ENCODE measurements at places on chromosomes 12 and 14.

DNA sequence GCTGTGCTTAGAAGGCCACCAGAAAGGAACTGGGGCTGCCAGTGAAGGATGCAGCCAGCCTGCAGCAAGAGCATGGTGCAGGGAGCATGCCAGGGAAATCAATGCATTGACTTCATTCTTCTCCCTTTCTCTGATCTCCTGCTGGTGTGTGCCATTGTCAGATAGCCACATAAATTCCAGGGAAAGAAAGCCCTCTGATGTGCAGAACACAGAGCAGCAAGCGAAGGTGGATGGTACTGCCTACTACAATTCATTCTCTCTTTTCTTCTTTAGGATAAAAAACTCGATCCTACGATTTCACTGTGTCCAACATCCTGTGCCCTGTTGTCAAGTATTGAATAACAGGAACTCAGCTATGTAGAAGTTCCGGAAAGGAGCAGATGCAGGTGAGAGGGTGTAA is 446.7 kb upstream of the TMEM132C start:
- DNase-seq = no peak

- DNase-seq = peak; percentile 65
Measured at GRCh38 chr12:9049520-9050133, 60.3 kb downstream of the KLRG1 start.

DNA sequence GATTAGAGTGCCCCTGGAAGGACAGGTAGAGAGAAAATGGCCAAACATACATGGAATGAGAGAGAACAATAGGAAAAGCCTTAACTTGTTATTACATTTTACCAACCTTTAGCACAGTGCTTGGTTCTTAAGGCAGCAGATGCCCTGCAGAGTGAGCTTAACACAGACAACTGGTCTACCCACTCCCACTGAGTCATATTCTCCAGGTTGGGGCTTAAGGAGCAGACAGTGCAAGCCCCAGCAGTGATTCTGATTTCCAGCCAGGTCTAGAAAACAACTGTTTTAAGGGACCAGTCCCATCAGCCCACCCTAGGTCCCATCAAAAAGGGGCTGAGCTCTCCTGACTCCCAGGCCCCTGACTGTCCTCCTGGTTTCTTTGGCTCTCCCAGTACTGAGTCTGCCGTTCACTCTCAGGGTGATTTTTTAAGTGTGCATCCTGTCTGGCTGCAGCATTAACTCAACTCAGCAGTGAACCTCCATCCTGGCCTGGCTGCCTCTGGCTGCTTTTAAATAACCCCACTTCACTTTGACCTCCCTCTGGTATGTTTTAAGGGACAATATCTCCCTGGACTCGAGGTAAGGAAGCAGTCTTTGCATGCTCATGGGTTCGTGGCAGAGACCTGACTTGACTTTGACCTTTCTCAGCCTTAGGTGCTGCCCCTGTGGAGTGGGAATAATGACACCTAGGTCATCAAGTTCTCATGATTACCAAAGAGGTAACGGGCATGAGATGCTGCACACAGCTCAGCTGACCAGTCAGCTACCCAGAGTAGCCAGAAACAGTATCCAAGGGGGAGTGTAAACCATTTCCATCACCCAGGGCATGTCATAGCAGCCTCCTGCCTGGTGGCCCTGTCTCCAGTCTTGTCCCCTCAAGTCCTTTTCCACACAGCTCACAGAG is 210.7 kb upstream of the PWP1 start:
- no peak for DNase-seq

DNA sequence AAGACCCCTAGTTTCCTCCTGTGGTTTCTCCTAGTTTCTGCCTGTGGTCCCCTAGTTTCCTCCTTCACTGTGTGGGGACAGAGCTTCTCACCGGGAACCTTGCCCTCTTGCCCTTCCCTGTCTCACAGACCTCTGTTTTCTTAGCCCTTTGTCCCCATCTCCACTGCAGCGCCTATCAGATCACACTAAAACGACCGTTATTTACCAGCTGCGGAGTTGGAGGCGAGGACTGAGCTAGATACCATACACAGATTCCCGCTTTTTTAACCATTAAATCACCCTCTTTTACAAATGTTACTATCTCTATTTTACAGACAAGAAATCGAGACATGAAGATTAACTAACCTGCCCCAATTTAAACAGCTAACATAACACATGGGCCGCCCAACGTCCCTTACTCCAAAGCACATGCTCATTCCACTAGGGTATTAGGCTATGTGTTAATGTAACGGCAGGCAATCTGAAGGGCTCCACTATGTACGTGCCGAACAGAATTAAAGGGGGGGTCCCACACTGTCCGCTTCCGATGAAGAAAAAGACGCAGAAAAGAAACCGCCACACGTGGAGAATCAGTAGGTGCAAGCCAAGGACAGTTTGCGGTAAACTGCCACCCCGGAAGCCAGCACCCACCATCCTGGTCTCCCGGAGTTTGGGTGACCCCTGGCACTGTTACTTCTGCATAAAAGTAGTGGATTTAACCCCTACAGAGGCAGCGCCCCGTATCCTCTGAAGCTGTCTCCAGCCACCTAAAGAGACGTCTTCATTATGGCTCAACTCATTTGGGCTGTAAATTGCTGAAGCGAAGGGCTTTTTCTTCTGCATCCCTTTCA is 1.9 kb upstream of the FKBP4 start:
- DNase-seq = no peak

DNA sequence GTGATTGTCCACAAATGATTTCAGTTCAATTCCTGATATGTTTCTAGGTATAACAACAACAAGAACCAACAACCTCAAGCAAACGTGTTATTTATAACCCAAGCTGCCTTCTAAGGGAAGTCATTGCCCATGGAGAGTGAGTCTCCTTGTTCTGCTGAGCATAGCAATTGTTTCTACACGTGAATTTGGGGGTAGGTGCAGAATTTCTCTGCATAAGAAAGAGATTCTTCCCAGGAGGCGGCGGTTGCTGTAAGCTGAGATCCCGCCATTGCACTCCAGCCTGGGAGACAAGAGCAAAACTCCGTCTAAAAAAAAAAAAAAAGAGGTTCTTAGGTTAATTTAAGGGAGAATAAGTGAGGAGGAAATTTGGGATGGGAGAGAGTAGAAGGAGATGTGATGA is 226.5 kb upstream of the PELI2 start:
- no peak for DNase-seq

DNA sequence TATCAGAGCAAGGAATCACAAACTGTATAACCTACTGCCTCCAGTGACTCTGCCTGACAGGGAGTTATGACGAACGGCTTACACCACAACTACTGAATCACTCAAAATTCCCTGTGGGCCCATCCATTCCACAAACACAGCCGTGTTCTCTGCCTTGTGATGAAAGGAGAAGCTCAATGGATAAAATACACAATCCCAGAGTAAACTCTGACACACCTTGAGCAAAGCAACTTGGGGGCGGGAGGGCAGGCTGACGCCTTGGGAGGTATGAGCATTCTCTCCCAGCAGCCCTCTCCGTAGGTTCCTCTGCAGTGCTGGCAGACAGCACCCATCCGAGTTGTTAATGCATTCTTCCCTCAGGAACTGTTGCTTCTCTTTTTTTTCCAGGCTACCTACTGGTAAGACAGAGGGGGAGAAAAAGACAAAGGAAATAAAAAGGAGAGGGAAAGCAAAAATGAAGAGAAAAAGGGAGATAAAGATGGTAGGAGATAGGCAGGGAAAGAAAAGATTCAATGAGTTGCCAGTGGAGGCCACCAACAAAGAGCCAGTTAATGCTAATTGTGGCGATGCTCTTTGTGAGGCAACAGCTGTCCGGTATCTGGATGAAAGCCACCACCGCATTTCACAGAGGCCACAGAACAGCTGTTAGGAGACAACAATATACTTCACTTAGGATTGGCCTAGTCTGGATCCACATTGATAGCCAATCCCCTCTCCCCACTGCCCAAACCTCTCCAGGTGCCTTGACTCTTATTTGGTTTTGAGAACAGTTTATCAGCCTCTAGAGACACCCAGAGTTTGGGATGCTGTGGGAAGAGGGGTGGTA is 4.7 kb upstream of the DIO2 start:
- no peak for DNase-seq

DNA sequence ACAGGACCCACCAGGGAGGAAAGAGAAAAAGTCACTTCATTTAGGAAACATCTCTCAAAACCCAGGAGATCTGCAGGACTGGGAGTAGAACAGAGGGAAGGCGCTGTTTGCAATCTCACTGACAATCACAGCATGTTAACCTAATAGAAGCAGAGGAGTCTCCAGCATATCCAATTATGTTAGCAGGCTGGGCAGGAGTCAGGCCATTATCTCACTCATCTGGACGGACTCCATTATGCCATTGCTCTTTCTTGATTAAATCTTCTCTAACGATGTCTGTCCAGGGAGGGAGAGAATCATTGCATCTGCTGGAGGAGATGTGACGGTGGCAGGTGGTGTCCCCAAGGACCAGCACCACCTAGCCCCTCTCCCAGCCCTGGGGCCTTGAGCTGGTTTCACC is 203.8 kb upstream of the SFSWAP start:
- no peak for DNase-seq

GRCh38 chr12:74725154-74725553 is 187.5 kb downstream of the ATXN7L3B start:
- no peak for DNase-seq

GRCh38 chr12:58206876-58207275 is 265.5 kb downstream of the ATP23 start:
- no peak for DNase-seq

DNA sequence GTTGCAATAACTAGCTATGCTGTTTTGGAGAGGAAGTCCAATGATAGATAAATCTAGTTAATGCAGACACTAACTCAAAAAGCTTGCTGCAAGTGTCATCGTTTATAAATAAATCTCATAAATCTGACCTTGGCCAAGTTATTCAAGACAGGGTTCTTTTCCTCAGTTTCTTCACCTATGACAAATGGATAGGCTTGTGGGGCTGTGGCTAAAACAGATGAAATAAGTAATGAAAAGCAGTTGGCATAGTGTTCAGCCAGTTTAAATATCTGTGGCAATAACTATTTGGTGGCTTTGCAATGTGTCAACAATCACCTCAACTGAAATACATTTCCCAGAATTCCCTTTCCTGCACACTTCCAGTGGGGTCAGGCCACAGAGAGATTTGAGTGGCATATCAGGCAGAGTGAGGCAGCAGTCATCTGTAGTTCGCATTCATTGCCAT is 169.9 kb downstream of the DYRK2 start:
- DNase-seq = no peak

DNA sequence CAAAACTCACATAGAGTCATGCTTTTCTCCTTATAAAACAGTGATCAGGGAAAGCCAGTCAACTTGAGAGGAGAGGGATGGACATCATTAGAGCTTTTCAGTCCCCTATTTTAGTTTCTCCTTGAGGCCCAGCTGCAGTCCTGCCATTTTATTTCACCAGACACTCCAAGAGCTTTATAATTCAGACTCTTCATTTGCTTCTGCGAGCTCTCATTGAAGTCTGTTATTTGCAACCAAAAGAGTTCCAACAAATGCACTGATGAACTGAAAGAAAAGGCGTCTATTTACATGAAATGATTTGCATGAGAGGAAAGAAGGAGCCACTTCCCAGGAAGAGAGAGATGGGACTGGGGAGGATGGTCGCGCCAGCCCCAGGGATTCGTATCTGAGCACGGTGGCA is 86.8 kb downstream of the NDUFA12 start:
- no peak for DNase-seq

GRCh38 chr14:23827100-23827892 is 126.3 kb upstream of the DHRS4 start:
- no peak for DNase-seq

GRCh38 chr12:47067771-47068431 is 11.5 kb upstream of the PCED1B start:
- no peak for DNase-seq

GRCh38 chr14:31508135-31508534 is 20.3 kb upstream of the GPR33 start:
- no peak for DNase-seq

DNA sequence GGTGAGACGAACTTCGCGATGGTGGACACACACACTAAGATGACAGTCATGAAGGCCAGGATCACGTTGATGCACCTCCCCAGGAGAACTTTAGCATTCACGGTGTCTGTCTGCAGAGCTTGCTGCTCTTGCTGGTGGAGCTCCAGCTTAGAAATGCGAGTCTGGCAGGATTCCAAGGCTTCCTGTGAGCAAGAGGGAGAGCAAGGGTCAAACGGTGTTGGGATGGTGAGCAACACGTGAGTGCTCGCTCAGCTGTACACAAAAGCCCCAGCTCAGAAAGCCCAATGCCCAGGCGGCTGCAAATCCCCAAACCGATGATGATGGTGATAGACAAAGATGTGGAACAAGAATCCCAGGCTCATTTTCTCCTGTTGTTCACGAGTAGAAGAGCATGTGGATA is 78.8 kb downstream of the TMCC3 start:
- DNase-seq = peak; percentile 21

GRCh38 chr14:52678591-52678990 is 16.8 kb downstream of the ERO1A start:
- DNase-seq = peak; percentile 23

DNA sequence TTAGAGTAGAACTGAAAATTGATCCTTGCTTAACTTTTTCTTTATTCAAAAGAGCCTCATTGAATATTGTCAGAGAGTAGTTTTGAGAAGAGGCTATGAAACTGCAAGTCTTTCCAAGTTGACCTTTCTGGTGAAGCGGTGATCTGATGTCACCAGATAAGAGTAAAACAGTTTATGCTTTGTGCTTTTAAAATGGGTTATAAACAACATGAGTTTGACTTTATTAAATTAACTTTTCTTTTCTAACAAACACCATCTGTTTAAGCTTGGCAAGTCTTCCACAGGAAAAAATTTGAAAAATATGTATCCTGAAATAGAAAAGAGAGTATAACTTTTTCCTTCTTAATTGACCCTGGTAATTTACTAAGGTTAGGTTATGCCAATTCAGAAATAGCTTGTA is 408.7 kb upstream of the NOVA1 start:
- no peak for DNase-seq

DNA sequence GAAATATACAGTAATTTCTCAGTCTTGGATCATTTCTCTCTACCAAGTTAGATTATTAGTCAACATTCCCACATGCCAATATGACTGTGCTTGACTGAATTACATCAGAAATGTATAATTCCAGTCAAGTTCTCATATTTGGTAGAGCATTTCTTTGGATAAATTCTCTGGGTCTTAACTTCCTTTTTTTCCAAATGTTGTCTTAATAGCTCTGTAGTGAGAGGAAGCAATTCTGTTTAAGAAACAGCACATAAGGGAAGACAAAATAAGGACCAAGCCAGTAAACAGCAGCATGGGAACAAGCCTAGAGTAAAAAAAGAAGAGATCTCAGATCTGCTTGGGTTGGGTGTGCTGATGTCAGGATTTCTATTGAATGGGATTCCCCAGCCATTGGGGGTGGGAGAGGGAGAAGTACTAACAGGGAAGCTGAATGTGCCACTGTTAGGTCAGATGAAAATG is 14.2 kb upstream of the DYRK2 start:
- peak; percentile 31 for DNase-seq

GRCh38 chr12:94202245-94203180 is 54.1 kb downstream of the PLXNC1 start:
- DNase-seq = no peak
